ENCODE measurements at places on chromosomes 12 and 14. TPM values are rescaled to one million over a fixed set of nuclear protein-coding genes. Genes with fewer than 3 reads are reported as not detected.

DNA sequence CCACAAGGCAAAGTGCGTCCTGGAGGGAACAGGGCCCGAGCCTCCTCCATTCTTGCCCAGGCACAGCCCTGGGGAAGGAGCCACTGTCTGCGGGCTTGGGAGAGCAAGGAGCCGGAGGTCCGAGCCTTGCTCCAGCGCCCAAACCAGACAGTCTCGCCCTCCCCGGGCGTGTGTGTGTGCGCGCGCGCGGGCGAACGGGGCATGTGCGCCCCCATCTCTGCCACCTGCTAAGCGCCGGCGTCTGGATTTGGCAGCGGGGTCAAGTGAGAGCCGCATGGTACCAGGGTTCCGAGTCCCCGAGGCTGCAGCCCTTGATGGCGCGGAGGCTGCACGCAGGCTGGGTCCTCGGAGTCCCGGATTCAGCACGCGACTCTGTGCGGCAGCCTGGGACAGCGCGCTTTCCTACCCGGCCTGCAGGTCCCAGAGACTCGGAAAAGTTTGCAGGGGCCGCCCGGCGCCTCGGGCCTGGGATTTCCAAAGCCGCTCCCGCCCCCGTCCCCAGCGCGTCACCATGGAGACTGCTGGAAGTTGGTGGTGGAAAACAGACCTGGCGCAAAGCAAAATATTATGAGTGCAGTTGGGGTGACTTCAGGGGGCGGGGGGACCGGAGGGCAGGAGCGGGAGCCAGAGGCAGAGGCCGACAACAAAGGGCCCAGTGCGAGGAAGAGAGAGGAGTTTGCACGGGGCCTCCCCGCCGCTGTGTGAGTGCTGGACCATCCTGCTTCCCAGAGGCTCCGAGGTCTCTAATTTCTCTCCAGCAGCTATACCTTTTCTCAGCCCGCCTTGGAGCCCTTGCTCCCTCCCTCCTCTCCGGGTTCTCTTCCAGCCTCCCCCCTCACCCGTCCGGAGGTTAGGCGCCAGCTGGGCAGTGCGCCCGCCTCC is 4.2 kb downstream of the RFX4 start:
- DNase-seq, result no peak

GRCh38 chr14:74593241-74593953 is 18.6 kb downstream of the LTBP2 start:
- no peak for DNase-seq

DNA sequence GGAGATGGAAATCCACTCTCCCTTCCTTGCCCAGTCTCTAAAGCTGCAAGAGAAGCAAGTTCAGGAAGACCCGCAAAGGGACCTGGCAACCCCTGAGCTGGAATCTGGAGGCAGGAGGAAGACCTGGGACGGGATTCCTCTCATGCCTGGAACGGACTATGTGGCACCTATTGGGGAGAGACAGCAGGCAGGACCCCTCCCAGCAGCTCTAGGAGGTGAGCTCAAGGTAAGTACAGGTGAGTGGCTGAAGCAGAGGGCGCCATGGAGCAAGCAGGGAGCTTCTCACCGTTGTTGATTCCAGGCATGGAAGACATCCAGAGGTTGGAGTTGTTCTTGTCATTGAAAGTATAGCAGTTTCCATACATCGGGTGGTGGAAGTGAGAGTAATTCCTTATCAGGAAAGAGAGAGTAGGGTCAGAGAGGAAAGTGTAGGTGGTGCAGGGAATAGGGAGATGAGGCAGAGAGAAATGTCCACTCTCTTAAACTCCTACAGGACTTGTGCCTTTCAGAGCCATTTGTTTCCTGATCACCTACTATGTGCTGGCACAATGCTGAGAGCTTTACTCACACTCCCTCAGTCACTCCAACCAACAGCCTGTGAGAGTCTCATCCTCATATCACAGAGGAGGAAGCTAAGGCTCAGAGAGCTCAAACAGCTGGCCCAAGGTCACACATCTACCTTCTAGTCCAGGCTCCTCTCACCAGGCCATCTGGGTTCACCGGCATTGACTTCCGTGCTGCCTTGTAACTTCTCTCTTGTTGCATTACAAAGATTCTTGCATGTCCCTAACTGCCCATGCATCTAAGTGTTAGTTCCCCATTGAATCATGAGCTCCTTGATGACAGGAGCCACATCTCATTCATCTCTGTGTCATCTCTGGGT is 13.9 kb upstream of the TNFRSF1A start:
- no peak for DNase-seq

- DNase-seq, result no peak
Measured at GRCh38 chr12:121628037-121628436, 1.7 kb downstream of the ORAI1 start.

Gene TMEM119
- total RNA-seq, result 0.23 TPM

DNA sequence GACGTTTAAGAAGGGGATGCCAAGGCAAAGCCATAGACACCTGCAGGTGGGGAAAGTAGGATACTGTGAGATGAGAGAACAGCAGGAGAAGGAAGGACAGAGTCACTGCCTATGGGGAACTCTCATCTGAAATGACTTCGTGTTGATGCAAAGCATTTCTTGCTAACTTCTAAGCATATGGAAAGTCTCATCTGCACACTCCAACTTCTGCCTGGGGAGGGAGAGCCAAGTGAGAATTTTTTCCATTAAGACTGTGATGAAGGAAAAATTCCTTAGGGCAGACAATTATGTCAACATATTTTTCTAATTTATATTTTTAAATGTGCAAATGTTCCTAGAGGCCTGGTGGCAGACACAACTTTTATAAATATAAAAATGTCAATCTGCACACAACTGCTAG is 115.3 kb downstream of the IPO8 start:
- no peak for DNase-seq

- no peak for DNase-seq
Measured at GRCh38 chr12:4412465-4412864, 33.0 kb upstream of the FGF23 start.

DNA sequence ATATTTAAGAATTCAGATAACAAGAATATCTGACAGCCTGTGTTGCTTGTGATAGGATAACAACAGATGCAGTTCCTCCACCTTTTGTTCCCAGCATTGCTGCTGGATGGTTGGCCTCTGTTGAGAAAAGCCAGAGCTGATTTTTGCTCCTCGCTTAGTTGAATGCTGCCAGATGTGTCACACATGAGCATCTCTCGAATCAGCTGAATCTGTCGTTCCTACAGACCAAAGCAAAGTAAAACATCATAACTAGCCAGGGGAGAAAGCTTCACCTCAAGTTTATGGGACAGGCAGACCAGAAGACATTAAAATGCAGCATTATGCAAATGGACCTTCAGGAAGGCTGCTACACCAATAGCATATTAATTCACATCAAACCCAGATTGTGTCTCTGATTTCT is 20.1 kb downstream of the RACGAP1 start:
- DNase-seq, result no peak

- DNase-seq, result no peak
Measured at GRCh38 chr12:13379531-13380188, 183.1 kb downstream of the EMP1 start.

DNA sequence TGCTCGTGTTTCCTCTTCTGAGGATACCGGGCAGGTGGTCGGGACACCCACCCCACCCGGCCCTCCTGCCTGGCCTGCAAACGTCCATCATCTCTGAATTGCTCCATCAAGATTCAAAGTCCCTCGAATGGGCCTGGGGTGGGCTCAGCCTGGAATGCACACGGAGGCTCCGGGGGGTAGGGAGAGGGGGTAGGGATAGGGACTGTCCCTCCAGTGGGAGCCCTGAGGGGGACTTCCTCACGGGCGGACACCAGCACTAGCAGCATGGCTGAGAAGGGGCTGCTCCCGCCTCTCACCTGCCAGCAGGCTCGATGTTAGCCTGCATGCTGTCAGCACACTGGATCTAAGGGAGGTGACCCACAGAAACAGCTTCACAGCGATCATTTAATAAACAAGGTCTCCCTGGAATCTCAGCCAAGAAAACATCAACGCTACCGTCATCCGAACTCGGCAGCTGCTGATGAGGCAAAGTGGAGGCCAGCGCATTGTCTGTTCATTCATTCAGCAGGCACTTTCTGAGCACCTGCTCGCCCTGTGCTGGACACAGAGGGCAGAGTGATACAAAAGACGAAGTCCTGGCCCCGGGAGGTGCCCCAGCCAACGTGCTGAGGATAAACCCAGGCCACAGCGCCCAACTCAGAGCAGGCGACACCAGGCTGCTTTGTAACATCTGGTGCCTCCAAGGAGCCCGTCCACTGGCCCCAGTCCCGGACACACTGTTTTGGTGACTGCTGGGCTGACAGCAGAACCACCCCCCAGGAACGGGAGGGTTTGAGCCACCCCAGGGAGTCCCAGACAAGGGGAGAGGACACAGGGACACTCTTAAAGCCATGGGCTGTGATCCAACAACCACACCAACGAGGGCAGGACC is 6.3 kb downstream of the TMEM179 start:
- DNase-seq, result no peak

DNA sequence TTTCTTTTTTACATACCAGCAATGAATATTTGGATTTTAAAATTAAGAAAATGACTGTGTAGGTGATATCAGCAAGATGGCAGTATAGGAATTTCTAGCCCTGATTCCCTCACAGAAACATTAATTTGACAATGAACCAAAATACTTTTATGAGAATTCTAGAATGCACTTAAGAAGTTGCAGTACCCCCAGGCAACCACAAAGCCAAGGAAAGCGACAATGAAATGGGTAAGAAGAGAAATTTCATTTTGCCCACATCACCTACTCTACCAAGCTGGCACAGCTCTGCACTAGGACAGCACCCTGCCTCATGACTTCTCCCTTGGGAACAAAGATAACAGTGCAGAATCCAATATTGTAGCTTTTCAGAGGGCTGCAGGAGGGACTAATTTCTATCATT is 6.6 kb downstream of the OR9K2 start:
- DNase-seq, result no peak

Gene AICDA
- not detected for total RNA-seq

DNA sequence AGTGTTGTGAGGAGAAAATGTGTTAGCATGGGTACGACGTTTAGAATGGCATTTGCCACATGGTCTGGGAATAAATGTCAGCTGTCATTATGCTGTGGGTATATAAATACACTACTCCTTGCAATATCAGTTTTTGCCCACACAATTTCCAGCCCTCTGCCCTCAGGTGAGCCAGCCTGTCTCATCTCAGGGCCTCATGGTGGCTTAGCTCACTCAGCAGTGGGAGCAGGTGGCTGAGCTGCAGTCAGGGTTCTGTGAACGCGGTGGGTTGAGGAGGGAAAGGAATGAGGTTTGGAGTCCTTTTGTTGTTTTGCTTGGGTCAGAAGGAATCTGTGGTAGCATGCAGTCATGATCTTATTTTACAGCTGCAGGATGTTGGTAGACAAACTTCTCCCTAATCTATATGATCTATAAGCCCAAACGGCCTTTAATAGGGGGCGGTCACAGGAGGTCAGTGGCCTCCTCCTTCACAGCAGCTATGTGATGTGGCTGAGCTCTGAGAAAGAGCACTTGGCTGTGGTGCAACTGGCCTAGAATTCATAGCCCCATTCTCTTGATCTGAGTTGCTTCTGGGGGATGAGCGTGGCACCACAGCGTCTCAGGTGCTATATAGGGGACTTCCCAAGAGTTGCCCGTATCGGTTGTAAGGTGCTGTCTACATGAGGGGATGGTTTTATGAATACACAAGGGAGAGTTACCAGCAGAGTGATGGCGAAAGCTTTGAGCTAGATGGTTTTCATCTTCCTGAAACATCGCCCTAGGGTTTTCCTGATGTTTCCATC is 27.8 kb upstream of the KCNA5 start:
- DNase-seq, result no peak

GRCh38 chr14:102085488-102085887 is 1.4 kb downstream of the HSP90AA1 start:
- no peak for DNase-seq

- DNase-seq, result no peak
Measured at GRCh38 chr12:5498076-5498475, 66.2 kb downstream of the NTF3 start.

GRCh38 chr12:107684990-107685359 is 624 bp upstream of the PWP1 start:
- peak; percentile 57 for DNase-seq

DNA sequence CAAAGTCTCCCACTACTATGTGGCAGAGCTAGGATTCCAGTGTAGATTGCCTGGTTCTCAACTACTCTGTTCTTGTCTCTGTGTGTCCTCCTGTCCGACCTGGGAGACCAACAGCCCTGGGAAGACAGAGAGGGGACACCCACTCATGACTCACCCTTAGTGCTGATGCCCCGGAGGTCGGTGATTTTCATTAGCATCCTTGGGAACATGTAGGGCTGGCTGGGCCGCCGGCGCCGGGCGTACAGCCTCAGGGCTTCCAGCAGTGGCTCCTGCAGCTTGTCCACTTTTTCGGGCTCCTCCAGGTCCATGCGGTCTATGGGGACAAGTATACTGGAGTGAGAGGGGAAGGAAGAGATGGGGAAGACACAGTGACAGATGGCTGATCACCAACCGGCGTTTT is 5.9 kb upstream of the ITGB7 start:
- DNase-seq, result no peak

Gene C14orf180
- total RNA-seq, result 2.4 TPM

DNA sequence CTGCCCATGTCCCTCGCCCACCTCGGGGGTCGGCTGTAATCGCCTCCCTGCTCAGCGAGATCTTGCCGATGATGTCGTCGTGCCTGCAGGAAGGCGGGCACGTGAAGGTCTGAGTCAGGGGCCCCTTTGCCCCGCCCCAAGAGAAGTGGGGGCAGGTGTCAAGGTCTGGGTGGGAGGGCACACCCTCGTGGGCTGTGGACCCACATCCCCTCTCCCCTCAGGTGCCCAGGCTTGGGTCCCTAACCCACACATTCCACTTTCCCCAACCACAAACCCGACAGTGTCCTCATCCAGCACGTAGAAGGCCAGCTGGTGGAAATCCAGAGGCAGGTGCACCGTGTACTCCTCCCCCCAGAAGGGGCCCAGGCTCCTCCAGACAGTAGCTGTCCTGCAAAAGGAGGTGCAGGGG is 7.8 kb downstream of the RASAL1 start:
- DNase-seq, result no peak

All from left lobe of liver (tissue), 2 donors.